GM12878 (cell line): ENCODE measurements at places on chromosomes 6 and 20.

- H3K27ac ChIP-seq, result no peak overlapping the region
- no peaks in the 10 kb centered on the region for H3K4me1 ChIP-seq
- no peak overlapping the region for H3K4me3 ChIP-seq
- peaks cover 5% of the 10 kb centered on the region for H3K36me3 ChIP-seq
- no peaks in the 10 kb centered on the region for H3K27me3 ChIP-seq
These were observed 312.0 kb downstream of the ZFAND3 start for GRCh38 chr6:38131527-38131965.

DNA sequence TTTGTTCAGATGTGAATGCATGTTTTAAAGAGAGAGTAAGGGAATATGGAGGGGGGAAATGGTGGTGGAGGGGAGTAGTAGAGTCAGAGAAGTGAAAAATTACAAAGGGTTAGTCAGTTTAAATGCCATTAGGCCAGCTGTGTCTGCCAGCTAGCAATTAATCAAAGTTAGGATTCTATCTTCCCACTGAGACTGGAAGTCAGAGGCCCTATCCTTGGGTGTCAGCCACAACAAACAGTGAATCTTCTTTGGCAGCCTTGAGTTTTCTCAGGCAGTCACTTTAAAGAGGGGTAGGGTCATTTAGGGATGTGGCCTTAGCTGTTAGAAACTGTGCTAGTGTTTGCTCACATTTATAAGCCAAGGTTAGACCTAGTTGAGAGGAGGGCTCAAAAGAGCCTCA lies 120.5 kb upstream of the BTBD3 start:
- no peak for DNase-seq
- H3K27me3 ChIP-seq, result no peaks in the 10 kb centered on the region
- no peaks in the 10 kb centered on the region for H3K36me3 ChIP-seq
- H3K4me3 ChIP-seq, result no peak overlapping the region
- H3K4me1 ChIP-seq, result no peaks in the 10 kb centered on the region

DNA sequence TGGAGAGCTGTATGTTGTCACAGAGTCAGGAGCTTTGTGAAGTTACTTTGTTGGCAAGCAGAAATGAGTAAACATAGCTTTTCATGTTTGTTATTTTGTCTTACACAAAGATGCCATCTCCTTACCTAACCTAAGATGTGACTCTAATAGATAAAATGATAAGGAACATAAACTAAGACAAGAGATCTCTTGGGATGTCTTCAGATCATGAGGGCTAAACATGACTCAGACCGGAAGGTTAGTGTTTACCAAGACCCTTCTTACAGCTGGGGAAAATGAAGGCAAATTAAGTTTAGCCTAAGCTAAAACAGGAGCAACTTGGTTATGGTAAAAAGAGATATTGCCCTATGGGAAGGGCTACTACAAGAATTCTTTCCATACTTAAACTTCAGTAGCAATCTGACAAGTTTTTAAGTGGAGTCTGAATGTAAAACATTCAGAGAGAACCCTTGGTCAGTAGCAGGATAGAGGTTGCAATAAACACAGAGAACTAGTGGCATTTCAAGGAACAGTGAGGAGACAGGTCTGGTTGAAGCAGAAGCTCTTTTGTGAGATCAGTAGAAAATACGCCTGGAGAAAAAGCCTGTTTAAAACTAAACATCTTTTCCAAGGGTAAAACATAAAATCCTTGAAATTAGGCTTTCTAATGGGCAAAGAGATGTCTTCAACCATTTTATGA lies 29.9 kb downstream of the SGK1 start:
- H3K4me1 ChIP-seq, result peaks cover 15% of the 10 kb centered on the region
- peak; percentile 42 for DNase-seq
- H3K27me3 ChIP-seq, result no peaks in the 10 kb centered on the region
- H3K36me3 ChIP-seq, result no peaks in the 10 kb centered on the region
- H3K4me3 ChIP-seq, result no peak overlapping the region

DNA sequence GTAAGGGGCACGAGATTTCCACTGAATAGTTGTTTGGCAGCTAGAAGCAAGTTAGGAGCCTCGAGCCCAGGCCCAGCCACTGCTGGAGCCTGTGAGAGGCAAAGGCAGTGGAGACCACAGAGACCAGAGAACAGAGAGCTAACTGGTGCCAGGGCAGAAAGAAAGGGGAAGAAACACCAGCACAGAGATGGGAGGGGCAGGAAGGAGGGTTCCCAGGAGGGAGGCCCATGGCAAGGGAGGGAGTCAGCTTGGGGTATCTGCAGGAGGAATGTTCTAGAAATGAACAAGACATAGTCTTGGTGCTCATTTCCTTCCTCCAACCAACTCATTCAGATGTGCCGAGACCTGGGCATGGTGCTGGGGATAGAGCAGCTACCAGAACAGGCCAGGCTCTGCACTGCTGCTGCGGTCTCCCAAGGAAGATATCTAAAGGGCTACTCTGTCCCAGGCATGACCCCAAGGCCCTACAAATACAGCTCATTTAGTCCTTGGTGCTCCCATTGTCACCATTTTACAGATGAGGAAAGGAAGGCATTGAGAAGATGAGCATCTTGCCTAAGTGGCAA lies 10.7 kb downstream of the ANGPT4 start:
- H3K4me1 ChIP-seq, result no peaks in the 10 kb centered on the region
- no peak for DNase-seq
- H3K36me3 ChIP-seq, result no peaks in the 10 kb centered on the region
- no peaks in the 10 kb centered on the region; the same call in 1 of the 2 replicates for H3K27me3 ChIP-seq
- H3K27ac ChIP-seq, result no peak overlapping the region

DNA sequence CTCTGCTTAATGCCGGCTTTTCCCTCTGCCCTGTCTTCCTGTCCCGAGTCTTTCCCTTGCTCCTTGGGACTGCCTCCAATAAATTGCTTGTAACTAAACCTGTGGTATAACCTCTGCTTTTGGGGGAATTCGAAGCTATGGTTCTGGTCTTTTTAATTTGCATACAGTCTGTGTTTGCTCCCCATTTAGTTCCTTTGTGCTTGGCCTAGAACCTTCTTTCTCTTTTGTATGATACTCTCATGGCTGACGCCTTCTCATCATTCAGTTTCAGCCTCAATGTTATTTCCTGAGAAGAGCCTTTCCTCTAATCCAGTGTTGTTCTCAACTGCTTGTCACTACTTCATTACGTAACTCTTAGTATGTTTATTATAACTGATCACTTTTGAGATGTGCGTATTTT lies 248.0 kb downstream of the PHF3 start:
- H3K27ac ChIP-seq, result no peak overlapping the region
- DNase-seq, result no peak
- no peak overlapping the region for H3K4me3 ChIP-seq
- H3K4me1 ChIP-seq, result no peaks in the 10 kb centered on the region; the same call in 1 of the 2 replicates

DNA sequence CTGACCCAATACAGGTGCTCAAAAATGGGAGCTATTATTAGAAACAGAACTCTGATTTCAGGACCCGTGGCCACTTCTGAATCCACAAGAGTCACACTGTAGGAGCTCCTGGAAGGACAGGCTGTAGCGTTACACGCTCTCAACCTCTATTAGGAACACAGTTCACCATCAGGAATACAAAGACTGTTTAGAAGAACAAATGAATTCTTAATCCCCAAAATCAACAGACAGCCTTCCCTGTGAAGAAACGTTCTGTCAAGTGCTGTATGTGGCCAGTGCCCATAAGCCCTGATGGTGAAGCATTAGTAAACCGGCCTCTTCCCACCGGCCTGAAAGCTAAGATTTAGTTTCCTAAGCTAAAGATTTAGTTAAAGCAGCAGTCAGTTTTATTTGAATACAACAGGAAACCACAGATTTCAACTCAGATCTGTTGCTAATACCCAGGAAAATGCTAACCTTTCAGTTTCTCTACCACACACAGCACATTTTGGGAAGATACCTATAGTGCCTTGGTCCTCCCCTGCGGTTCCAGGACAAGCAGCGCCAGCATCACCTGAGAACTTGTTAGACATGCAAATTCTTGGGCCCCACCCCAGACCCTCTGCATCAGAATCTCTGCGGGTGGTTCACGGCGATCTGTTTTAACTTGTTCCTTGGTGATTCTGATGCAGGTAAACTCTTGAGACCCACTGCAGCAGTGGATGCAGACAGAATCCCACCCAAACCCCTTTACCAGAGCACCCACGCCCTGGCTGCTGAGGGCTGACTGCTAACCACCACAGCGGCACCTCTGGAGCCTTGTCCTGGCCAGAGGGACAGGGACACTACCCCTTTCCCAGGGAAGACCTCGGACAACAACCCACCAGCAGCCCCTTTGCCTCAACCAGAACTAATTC lies 33.4 kb downstream of the MTRES1 start:
- peak overlapping the region; percentile 37; the same call in 1 of the 2 replicates for H3K4me3 ChIP-seq
- no peak overlapping the region for H3K27ac ChIP-seq

DNA sequence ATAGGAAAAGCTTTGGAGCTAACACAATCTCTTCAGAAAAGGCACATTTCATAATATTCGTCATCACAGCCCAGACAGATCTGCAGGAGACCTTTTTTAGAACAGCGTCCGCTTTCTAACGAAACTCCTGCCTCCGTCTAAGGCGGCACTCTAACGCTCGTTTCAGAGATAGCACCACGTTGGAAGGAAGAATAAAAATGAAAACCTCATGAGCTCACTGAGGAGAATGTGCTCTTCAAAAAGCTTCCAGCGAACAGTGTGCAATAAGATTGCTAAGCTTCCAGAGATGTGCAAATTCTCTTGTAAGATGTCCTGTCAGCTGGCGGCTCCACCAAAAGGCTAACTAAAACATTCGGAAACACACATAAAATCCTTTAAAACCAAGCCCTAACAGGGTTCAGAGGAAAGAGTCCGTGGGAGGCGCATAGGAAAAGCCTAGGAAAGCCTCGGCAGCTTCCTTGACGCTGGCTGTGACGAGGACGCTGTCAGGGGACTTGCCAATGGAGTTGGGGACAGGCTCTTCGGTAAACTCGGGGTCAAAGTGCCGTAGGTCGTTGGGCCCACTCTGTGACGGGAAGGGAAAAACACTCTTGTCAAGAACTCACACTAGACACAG lies 117.6 kb upstream of the SLC2A12 start:
- no peaks in the 10 kb centered on the region for H3K27me3 ChIP-seq
- H3K36me3 ChIP-seq, result no peaks in the 10 kb centered on the region
- H3K27ac ChIP-seq, result no peak overlapping the region
- no peak for DNase-seq
- H3K4me1 ChIP-seq, result no peaks in the 10 kb centered on the region

GRCh38 chr6:105835373-105835772 lies 250.8 kb upstream of the PRDM1 start:
- DNase-seq, result no peak
- H3K27ac ChIP-seq, result no peak overlapping the region
- no peaks in the 10 kb centered on the region for H3K36me3 ChIP-seq
- H3K4me1 ChIP-seq, result no peaks in the 10 kb centered on the region
- no peak overlapping the region for H3K4me3 ChIP-seq
- H3K27me3 ChIP-seq, result no peaks in the 10 kb centered on the region

GRCh38 chr6:20292905-20293304 lies 80.6 kb upstream of the MBOAT1 start:
- no peaks in the 10 kb centered on the region for H3K4me1 ChIP-seq
- no peak overlapping the region for H3K4me3 ChIP-seq
- H3K27me3 ChIP-seq, result no peaks in the 10 kb centered on the region
- H3K27ac ChIP-seq, result no peak overlapping the region

- H3K4me1 ChIP-seq, result no peaks in the 10 kb centered on the region
- H3K27ac ChIP-seq, result no peak overlapping the region
- peak overlapping the region; percentile 67 for H3K4me3 ChIP-seq
- no peaks in the 10 kb centered on the region for H3K27me3 ChIP-seq
These were observed 180.3 kb downstream of the CDH26 start for GRCh38 chr20:60138256-60139220.
